Breast epithelium (tissue), 4 donors: ENCODE measurements at places on chromosomes 6 and 20. TPM values are rescaled to one million over a fixed set of nuclear protein-coding genes. Genes with fewer than 3 reads are reported as not detected.
A peak's percentile ranks its signal among the peaks of the same experiment; 100 is the strongest.

DNA sequence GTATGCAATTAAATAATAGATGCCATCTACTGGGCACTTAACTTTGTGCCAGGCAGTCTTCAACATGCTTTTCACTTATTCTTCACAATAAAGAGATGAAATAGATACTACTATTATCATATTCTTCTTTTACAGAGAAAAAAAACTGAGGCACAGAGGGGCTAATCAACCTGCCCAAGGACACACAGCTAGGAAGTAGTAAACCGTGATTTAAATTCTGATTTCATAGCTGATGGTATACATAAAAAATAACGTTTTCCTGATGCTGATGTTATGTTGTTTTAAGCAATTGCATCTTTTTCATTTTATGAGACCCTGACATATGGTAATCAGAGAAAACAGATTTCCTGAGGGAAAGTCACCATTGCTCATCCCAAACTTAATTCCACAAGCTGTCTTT is 45.1 kb upstream of the ATXN1 start:
- H3K27me3 ChIP-seq = no peaks in the 10 kb centered on the region
- no peak overlapping the region for H3K27ac ChIP-seq
- H3K4me3 ChIP-seq = no peak overlapping the region
- H3K36me3 ChIP-seq = no peaks in the 10 kb centered on the region
- H3K4me1 ChIP-seq = no peaks in the 10 kb centered on the region

DNA sequence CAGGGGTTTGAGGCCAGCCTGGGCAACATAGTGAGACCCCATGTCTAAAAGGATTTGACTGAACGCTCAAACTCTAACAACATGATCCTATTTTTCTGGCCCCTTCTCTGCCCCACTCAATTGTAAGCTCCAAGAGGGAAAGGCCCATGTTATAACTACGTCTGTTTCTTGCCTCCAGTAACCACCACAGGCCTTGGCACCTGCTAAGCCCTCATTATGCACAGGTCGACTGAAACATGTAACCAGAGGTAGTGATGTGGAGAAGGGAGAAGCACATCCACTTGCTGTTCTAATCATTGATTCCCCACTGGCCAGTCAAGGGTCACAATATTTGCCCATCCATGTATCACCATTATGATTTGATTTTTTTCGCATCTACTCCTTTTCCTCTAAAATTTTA is 475.5 kb downstream of the KIF16B start:
- no peaks in the 10 kb centered on the region for H3K4me1 ChIP-seq
- DNase-seq = no peak
- no peak overlapping the region for H3K4me3 ChIP-seq

DNA sequence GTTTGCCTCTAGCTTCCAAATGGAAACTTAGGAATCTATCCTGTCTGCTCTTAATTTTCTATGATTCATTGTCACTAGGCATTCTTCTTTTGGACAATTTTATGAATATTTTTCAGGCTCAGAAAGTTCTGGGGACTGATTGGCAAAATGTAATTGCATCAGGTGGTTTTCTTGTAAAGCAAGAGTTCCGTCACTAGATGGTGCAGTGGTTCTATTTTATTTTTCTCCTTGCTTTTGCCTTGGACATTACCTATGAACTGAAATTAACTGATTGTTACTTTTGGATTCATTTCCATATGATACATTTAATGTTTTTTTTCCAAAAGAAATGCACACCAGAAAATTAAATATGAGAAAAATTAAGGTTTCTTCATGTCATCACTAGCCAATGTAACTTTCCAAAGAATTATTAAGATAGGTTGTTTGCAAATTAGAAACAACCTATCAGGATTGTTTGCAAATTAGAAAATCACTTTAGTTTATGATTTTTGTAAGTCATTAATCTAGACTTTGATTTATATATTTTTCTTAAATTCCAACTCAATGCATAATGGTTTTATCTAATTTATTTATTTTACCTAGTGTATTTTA is 48.0 kb downstream of the TMEM170B start:
- no peak for DNase-seq
- no peaks in the 10 kb centered on the region for H3K4me1 ChIP-seq
- no peak overlapping the region for H3K27ac ChIP-seq
- H3K36me3 ChIP-seq = no peaks in the 10 kb centered on the region

DNA sequence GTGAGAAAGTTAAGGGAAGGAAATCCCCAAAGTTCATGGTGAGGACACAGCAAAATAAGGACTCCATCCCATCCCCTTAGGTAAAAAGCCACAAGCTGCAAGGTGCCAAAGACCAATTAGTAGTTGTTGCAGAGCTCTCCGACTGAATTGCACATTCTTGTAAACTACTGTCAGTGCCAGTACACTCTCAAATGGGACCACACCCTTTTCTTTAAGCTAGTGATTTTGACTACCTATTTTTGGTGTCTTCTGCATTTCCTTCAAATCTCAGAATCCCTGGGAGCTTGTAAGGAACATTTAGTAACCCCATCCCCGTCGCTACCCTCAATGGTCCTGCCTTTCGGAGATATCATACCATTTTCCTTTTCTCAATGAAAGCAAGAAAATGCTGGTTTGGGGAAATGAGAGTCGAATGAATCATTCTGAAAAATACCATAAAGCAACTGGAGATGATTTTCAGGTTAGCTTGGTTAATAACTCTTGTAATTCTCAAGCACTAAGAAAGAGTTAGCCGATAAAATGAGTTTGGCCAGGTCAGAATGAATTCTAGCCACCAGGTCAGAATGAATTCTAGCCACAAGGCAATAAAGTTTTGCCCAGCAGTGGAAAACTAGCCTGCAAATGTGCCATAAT is 5.2 kb upstream of the HMGN3 start:
- no peaks in the 10 kb centered on the region for H3K27me3 ChIP-seq
- H3K27ac ChIP-seq = peak overlapping the region; percentile 46
- no peak for DNase-seq
- no peak overlapping the region for H3K4me3 ChIP-seq

The ACSS1 gene
- total RNA-seq = 38.2 TPM

The PNRC1 gene
- 230 TPM for total RNA-seq

The SLC17A2 gene
- not detected for total RNA-seq

The FOXQ1 gene
- not detected for total RNA-seq
